Umbilical cord (tissue), 2 donors: ENCODE measurements at places on chromosomes 6 and 20.

DNA sequence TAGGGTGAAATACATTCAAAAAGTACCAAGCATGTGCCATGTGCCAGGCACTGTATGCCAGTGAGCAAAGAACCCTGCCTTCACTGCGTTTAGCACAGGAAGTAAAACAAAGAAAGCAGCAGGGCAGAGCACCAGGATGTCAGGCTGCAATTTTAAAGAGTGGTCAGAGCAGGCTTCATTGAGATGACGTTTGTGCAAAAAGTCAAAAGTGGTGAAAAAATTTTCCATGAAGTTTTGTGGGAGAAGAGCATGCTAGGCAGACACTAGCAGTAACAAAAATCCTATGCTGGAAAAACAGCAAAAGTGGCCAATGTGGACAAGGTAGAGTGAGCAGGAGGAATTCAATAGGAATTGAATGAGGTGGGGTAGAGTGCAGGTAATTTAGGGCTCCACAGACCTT, 31.3 kb downstream of the AKIRIN2 start:
- DNase-seq: no peak

DNA sequence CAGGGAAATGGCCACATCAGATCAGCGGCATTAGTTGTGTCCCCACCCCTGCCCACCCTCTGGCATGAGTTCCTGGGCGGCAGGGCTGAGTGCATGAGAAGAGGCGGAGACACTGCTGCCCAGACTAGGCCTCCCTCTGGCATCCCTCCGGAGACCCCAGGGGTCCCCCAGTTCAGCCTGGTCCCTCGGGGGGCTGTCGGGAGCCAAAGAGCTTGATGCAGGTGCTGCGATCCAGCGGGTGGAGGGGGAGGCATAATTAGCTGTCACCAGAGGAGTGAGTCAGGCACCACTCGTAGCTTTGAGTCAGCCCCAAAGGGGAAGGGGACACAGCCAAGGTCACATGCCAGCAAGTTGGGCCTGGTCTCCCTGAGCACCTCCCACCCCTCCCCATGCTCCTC, 34.5 kb downstream of the DLGAP4 start:
- no peak for DNase-seq

DNA sequence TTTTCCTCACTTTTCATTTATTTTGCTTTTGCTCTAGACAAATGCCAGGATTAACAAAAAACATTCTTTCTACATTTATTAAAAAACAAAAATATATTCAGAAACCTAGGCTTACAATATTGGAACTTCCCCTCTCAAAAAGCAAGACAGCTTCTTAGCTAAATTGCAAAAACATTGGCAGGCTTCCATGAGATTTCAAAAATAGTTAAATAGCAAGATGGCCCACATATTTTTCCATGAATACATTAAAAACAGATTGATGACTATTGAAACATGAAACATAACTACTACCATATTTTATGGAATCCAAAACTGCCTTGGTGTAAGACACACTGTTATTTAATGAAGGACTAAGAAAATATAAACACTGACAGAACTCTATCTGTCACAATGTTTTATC, 92.0 kb downstream of the LY86 start:
- no peak for DNase-seq

- no peak for DNase-seq
Observed at GRCh38 chr6:14455876-14456648, 338.5 kb downstream of the CD83 start.

DNA sequence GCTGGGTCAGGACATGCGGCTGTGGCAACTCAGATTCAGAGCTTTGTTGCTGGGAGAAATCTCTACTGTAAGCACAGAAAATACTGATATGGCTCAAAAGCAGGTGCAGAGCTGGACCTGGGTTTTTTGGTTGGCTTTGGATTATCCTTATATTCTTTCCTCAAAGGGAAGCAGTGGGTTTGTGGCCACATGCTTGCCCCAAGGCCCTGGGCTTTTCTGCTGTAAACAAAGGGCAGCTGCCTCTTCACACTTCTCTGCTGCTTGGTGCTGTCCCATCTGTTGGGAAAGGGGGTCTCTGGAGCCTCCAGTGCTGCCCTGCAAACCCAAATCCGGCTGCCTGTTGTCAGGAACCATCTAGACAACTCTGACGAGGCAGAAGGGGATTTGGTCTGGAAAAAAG, 52.4 kb downstream of the ANKRD6 start:
- DNase-seq: no peak

DNA sequence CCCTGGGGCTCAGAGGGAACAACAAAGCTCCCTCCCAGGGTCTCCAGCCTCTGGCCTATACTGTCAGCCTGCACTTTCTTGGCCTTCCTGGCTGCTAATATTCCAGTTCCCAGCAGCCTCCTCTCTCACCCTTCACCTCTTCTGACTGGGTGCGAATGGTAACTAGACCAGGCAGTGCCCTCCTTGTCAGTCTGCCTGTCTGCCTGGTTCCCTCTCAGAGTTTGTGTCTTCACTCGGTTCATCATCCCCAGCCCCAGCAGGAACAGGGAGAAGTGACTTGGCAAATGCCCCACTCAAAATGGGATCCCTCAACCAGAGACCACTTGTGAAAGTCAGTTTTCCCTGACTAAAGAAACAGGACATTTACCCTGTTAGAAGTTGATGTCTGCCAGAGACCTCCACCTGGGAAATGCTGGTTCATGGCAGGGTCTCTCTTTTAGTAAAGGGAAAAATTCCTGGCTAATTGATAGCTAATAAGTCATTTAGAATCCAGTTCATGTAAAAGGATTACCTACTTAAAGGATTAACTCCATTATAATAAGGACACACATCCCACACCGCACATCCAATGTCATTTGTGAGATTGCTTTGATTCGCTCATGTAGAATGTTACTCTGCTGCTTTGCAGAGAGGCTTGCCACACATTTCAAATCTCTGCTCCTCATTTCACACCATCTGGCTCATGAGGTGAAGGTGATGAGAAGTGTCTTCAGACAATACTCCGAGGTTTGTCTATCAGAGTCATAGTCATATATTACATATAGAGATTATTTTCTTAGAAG, 18.6 kb upstream of the MICB start:
- no peak for DNase-seq

DNA sequence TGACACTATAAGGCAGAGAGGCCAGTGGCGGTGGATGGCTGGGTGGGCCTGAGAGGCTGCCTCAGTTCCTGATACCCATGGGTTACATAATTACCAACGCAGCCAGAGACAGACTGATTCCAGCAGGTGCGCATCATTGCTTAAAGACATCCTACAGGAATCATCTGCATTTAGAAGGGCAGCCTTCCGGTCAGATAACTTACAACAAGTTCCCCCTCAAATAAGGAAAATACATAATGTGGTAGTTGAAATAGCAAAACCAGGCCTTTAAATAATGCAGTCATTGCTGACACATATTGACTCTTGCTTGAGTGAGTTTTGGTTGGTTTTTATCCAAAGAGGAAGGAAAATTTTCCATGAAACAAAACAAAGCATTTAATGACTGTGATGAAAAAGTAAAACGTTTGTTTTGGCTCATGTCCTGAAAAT, 81.9 kb downstream of the SIM1 start:
- DNase-seq: peak; percentile 9

- DNase-seq: no peak
Observed at GRCh38 chr20:23399568-23400241, 21.6 kb downstream of the NAPB start.

GRCh38 chr6:95186710-95187109, 390.6 kb upstream of the MANEA start:
- no peak for DNase-seq
